ENCODE measurements at places on chromosomes 1 and 21.

- no peak for DNase-seq
Measured at GRCh38 chr1:201893431-201893830, 4.7 kb downstream of the SHISA4 start.

GRCh38 chr1:183090391-183091006, 67.3 kb downstream of the LAMC1 start:
- no peak for DNase-seq

- no peak for DNase-seq
Measured at GRCh38 chr1:17207046-17207445, 2.1 kb downstream of the PADI1 start.

DNA sequence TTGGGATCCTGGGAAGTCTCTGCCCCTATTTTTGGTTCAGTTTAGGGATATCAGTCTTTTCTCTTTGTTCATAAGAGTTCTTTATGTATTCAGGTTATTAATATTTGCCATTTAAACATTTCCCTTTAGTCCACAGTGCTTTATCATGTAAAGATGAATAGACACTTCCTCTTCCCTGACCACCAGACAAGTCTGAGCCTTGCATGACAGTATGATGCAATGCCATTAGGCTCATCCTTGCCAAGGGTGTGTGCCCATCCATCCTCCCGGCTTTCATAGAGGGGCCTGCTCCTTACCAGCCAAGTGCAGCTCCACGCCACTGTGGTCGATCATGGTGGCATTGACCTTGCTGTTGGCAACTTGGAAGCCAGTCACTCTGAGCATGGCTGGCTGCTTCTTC, 52.1 kb downstream of the ZSCAN20 start:
- DNase-seq, result no peak

- peak; percentile 86 for DNase-seq
Measured at GRCh38 chr1:201766131-201766866, 62.7 kb upstream of the IPO9 start.

DNA sequence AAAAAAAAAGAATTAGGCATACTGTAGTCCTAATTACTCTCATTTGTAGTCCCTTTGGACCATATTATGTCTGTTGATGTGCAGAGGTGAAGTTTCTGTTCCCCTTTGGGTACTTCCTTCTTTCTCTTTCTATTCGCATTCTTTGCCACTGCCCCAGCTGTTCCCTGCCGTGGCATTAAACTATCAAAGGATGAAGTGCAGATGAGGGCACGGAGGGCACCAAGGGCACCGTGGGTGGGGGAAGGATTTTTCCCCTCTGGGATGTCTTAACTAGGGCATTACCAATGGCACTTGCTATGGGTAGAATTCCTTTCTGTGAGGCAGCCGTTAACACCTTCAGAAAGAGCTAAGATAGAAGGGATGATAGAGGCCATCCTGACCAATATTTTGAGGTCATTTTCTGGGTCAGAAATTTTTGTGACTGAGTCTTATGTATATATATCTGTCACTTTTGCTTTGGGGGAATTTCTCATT, 4.9 kb upstream of the MAPKAPK2 start:
- no peak for DNase-seq

GRCh38 chr1:14926229-14926628, 227.3 kb upstream of the TMEM51 start:
- DNase-seq, result no peak

- no peak for DNase-seq
Measured at GRCh38 chr1:155195201-155196102, 12.2 kb downstream of the THBS3 start.

DNA sequence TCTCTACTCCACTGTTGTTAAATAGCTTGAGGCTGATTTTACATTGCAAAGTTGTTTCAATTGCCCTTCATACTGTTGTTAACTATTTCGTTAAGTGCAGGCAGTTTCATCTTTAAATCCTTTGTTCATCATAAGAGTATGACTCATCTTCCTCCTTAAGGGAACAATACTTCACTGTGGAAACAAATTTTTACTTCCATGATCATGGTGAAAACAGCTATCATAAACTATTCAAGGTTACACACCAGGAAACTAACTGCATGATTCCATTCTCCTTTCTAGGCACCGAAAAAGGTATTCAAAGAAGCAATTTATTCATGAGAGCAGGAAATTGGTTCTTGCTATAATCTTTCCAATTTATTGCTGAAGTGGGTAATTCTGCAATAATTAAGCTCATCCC, 593.2 kb downstream of the LRRIQ3 start:
- no peak for DNase-seq

DNA sequence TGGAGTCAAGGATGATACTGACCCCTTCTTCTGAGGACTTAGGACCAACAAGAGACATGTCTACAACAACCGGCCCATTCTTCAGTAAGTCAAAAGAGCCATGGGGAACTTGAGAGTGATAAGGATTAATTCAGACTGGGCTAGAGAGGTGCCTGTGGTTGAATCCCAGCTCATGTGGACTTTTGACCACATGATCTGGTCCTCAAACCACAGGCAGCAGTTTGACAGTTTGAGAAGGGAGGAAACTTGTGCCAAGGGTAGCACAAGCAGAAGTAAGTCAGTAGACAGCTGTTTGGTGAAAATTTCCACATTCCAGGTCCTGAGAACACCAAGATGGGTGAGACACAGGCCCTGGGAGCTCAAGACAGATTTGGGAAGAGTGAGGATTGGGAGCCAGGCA, 19.8 kb downstream of the SH3BP5L start:
- DNase-seq, result no peak

DNA sequence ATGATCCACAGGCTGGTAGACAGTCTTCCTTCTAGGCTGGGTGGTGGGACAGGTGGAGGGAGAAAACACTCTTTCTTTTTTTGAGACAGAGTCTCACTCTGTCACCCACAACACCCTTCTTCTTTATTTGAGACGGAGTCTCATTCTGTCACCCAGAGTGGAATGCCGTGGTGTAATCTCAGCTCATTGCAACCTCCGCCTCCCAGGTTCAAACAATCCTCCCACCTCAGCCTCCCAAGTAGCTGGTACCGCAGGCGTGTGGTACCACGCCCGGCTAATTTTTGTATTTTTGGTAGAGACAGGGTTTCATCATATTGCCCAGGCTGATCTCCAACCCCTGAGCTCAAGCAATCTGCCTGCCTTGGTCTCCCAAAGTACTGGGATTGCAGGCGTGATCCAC, 2.9 kb downstream of the GPR37L1 start:
- no peak for DNase-seq

GRCh38 chr1:247638011-247638410, 32.6 kb downstream of the OR2G3 start:
- no peak for DNase-seq

- no peak for DNase-seq
Measured at GRCh38 chr1:44792736-44793502, 4.9 kb upstream of the BEST4 start.

DNA sequence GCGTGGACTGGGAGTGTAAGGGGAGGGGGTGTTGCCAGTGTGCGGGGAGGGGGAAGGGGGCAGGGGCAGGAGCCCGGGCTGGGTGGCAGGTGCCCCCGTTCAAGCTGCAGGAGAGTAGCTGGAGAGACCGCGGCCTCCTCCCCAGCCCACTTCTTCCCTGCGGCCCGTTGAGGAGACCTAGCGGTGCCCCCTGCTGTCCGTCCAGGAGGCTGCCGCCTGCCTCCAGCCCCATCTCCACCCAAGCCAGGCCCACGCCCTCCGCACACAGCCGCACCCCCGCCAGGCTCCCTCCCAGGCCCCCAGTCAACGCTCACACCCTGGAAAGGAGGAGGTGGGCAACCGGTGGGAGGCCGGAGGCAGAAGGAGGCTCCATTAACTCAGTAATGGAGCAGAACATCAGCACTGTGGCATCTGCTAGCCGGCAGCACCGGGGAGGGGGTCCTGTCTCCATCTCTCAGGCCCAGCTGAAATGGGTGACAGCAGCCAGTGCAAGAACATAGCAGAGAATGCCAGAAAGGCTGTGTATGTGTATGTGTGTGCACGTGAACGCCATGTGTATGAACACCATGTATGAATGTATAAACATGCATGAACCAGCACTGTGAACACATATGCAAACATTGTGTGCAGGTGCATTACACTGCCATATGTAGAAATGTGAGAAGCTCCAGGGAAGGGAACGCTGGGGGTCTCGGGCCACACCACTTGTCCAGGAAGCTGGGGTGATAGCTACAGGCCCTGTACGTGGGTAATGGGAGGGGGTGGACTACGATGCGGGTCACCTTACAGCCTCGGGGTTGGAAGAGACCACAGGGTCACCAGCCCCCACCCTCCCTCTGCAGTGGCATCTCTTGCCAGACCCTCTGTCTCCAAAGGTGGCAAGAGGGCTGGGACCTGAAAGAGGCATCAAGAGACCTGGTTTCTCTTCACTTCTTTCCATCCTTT, 84.6 kb downstream of the SYT2 start:
- no peak for DNase-seq

DNA sequence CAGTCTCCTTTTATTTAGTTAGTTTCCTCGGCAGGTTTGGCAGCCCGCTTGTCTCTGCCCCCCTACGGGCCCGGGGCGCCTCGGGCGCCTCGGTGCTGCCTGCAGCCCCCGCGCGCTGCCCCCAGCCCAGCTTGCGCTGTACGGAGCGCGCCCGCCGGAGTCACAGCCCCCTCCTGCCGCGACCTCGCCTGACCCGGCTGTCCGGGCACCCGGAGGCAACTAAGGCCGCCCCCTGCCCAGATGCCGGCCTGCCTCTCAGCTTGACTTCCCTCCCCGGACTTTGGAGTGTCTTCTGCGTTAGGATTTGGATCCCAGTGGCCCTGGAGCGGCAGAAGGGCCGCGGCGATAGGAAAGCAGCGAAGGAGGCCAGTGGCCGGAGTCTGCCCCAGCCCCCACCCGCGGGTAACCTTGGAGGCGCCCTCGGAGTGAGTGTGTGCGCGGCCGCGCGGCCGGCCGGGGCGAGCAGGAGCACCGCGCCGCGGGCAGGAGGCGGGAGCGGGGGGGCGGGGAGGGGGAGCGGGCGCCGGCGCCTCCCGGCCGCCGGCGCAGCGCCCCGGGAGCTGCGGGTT, 7.6 kb downstream of the CDKN2C start:
- no peak for DNase-seq

DNA sequence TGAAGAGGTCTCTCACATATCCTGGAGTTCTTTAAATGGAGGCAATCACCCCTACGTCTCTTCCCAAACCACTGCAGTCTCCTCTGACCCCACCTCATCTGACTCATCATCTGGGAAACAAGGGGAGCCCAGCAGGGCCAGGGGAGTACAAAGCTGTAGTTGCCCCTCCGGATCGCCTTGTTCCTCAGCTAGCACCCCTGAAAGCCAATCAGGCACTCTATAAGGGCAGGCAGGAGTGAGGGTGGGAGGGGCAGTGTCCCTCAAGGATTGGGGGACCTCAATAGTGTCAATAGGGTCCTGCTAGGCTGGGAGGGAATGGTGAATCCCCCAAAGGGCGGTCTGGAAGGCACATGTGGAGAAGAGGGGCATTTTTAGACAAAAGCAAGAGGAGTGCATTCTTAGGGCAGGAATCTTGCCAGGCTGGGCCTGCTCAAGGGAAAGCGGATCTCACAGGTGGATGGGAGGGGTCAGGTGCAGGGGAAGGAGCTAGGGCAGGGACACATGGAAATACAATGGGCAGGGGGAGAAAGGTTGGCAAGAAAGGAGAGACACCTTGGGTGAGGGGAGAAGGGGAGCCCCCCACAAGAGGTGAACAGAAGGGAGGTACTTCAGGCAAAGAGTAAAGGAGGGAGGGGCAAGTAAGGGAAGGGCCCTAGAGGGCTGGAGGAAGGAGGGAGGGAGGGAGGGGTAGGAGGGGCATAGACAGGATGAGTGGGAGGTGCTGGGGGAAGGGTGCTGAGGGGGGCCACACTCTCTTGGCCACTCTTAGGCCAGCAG, 5.8 kb downstream of the SHISA4 start:
- DNase-seq, result no peak

GRCh38 chr1:116704278-116704677, 36.7 kb upstream of the IGSF3 start:
- no peak for DNase-seq

- DNase-seq, result no peak
Measured at GRCh38 chr21:45699251-45699942, 55.9 kb downstream of the PCBP3 start.

GRCh38 chr1:24910751-24911650, 19.1 kb downstream of the RUNX3 start:
- DNase-seq, result no peak

GRCh38 chr1:239209591-239209990, 176.8 kb upstream of the CHRM3 start:
- no peak for DNase-seq

GRCh38 chr1:48203287-48203900, 19.1 kb upstream of the SLC5A9 start:
- DNase-seq, result no peak

GRCh38 chr1:216531263-216532239, 108.3 kb upstream of the USH2A start:
- no peak for DNase-seq

- no peak for DNase-seq
Measured at GRCh38 chr1:77081834-77082233, 137.4 kb downstream of the PIGK start.

DNA sequence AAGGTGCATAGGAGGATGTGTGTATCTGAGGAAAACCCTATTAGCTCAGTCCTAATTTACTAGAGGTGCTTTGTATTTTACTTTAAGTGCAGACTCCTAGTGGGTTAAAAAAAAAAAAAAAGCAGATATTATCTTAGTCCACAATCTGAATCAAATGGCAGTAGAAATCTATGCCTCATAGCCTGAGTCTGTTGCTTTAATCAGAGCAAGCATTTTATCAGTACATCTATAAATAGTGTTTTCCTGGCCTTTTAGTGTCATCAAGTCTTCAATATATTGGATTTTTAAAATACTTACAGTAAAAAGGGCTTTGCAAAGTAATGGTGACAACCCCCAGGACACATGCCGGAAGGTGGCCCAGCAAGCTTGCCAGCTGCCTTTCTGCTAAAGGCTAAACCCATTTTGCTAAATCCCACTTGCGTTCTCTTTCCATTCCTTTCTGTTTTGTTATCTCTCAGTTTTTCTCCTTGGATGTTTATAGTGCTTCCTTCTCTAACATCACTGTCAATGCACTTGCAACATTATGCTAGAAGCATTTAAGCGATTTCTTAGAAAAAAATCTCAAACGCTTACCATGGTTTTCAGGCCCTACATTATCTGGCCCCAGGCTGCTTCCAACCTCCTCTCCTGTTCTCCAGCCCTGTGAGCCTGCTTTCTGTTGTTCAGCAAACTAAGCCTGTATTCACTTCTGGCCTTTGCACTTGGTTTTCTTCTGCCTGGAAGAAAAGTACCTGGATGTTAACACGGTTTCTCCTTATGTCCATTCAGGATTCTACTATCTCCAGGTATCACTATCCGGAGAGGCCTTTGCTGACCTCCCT, 206.3 kb downstream of the PDE4B start:
- no peak for DNase-seq

All from BJ (cell line).